ENCODE measurements at places on chromosomes 11 and 22. TPM values are rescaled to one million over a fixed set of nuclear protein-coding genes. Genes with fewer than 3 reads are reported as not detected.

- H3K27ac ChIP-seq, result no peak overlapping the region
- DNase-seq, result no peak
- no peak overlapping the region for H3K4me3 ChIP-seq
Measured at GRCh38 chr22:38035530-38035885, 21.7 kb upstream of the PICK1 start.

DNA sequence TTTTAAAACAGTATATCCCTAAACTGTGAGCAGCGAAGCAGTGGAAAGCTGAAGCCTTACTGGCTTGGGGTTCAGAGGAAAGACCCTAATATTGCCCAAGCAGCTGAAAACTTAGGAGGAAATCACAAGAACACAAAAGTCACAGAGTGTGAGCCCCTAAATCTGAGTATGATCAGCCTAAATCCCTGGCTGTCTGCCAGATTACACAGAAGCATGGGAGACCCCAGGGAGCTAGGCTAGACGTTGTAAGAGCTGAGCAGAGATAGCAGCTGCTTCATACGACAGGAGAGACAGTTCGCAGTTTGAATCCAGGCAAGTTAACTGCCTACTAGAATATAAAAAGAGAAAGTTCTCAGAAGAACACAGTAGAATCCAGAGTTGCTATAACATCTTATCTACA lies 81.2 kb downstream of the PACS1 start:
- H3K36me3 ChIP-seq, result peaks cover 11% of the 10 kb centered on the region
- H3K27ac ChIP-seq, result no peak overlapping the region
- H3K4me1 ChIP-seq, result peaks cover 6% of the 10 kb centered on the region
- H3K4me3 ChIP-seq, result no peak overlapping the region
- DNase-seq, result no peak

C1QTNF6 gene
- total RNA-seq, result 17.1 TPM

- H3K4me3 ChIP-seq, result no peak overlapping the region
- H3K4me1 ChIP-seq, result peaks cover 9% of the 10 kb centered on the region
- H3K36me3 ChIP-seq, result peaks cover 10% of the 10 kb centered on the region
- no peaks in the 10 kb centered on the region for H3K27me3 ChIP-seq
- H3K27ac ChIP-seq, result no peak overlapping the region
- peak; percentile 81 for DNase-seq
Measured at GRCh38 chr11:45852018-45852711, 4.9 kb downstream of the CRY2 start.

FAR1 gene
- total RNA-seq, result 98.8 TPM

DNA sequence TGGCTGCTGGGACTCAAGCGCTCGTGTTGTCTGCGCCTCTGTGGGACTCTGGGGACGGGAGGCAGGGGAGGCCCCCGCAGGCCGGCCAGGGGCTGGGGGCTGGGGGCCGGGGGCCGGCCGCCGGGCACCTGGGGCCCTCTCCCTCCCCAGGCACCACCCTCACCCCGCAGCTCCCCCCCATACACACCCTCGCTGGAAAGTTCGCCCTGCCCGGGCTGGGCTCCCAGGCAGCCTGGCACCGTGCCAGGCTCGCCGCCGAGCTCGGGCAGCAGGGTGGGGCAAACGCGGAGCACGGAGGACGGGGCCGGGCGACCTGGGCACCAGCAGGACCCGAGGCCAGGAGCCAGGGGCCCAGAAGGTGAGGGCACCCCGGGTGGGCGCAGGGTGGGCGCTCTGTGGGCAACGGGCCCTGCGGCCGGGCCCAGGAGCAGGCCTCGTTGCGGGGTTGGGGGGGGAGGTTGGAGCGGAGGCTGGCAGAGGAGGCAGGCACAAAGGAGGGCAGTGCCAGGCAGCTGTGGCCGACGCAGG lies 76.7 kb upstream of the WNT7B start:
- no peak overlapping the region for H3K4me3 ChIP-seq
- no peaks in the 10 kb centered on the region for H3K36me3 ChIP-seq
- H3K27ac ChIP-seq, result no peak overlapping the region
- peaks cover 6% of the 10 kb centered on the region for H3K27me3 ChIP-seq
- H3K4me1 ChIP-seq, result no peaks in the 10 kb centered on the region

DNA sequence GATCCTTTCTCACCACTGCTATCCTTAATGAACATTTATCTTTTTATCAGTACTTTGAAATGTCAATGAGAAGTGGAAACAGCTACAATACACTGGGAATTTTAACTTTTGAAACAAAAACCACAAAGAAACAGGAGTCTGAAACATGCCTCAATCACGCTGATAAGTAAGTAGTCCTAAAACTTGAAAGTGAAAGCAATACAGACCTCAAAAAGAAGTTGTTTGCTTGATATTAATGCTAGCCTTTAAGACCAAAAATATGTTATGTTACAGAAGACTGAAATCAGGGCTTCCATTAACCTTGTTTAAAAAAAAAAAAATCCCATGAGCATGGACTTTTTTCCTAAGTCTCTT lies 21.3 kb downstream of the PHF21A start:
- no peak for DNase-seq
- H3K4me1 ChIP-seq, result no peaks in the 10 kb centered on the region
- no peaks in the 10 kb centered on the region for H3K36me3 ChIP-seq
- H3K4me3 ChIP-seq, result no peak overlapping the region
- no peak overlapping the region for H3K27ac ChIP-seq

DNA sequence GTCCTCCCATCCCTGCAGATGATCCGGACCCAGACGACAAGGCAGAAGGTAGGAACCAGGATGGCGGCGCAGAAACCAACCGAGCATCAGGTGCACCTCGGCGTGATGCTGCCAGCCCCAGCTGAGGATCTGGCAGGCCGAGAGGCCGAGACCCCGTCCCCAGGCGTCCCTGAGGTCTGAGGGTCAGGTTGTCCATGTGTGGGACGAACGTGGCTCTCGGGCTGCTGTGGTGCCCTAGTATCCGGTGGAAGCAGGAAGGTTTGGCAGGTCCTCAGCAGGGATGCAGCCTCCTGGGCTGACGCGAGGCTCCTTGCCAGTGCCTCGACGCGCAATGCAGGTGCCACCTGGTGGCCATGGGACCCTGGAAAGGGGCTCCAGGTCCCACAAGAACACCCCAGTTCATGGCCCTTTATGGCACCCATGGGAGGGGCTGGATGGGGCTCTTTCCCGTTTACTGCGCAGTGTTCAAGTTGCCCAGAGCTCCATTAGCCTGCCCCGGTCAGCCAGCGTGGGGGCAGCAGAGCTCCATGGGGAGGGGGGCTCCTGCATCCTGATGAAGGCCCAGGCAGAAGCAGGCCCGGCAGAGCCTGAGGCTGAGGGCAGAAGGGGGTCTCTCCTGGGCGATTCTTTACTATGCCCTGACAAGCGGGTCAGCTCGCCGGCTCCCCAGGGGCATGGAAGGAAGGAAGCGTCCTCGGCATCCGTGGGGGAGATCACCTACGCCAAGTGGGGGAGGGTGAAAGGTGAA lies 129.9 kb downstream of the CTTN start:
- no peak for DNase-seq
- H3K4me3 ChIP-seq, result no peak overlapping the region
- H3K27ac ChIP-seq, result no peak overlapping the region
- no peaks in the 10 kb centered on the region for H3K27me3 ChIP-seq
- no peaks in the 10 kb centered on the region for H3K36me3 ChIP-seq

DNA sequence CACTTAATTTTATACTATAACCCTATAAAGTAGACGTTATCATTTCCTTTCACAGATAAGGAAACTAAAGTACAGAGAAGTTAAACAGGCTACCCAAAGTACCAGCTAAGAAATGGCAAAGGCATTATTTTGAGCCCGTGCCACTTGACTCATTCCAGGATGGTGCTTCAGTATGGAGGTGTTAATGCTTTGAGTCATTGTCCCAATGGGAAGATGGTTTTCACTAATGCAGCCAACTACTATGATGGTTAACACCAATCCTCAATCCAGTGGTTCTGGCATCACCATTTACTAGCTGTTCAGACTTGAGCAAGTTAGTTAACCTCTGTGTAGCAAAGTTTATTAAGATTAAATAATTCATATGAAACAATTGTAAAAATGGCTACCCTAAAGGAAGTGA lies 123.1 kb upstream of the SLC5A12 start:
- H3K27me3 ChIP-seq, result no peaks in the 10 kb centered on the region
- no peak overlapping the region for H3K27ac ChIP-seq
- no peak for DNase-seq
- no peaks in the 10 kb centered on the region for H3K4me1 ChIP-seq

GRCh38 chr22:22878801-22879674 lies 8.6 kb upstream of the IGLL5 start:
- H3K4me1 ChIP-seq, result no peaks in the 10 kb centered on the region
- no peak overlapping the region for H3K27ac ChIP-seq
- H3K4me3 ChIP-seq, result no peak overlapping the region
- DNase-seq, result peak; percentile 48
- H3K27me3 ChIP-seq, result peaks cover 16% of the 10 kb centered on the region
- H3K36me3 ChIP-seq, result no peaks in the 10 kb centered on the region

CCDC34 gene
- total RNA-seq, result 36.5 TPM

DNA sequence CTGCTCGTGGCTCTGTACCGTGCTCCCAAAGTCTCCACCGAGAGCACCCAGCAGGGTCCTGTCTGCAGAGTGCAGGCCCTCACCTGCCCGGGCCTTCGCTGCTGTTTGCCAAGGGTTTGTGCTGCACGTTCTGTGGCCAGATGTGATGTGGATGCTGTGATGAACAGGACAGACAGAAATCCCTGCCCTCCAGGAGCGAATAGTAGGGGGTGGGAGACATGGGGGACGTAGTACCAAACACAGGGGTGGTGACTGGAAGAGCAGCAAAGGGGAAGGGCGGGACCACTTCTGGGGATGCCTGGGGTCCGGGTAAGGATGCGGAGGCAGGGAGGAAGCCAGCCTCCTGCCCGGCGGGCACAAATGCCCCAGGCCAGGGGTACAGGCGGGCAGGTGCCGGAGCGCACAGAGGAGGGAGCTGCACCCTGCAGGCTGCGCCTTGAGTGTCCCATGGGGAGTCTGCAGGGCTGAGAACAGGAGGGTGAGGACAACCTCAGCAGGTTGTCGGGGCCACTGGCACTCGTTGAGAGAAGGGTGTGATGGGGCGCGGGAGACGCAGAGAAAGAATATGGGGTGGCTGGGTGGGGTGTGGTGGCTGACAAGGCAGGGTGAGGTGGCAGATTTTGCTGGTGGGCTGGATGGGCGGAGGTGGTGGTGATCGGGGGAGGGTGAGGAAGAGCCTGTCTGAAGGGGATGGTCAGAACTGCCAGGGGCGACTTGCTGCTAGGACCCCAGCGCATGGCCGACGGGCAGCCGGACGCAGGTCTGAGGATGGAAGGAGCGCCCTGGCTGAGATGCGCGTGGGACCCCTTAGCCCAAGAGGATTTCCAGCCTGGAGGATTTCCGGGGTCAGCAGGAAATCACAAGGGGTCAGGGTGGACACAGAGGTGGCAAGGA lies 16.3 kb upstream of the CTSD start:
- no peaks in the 10 kb centered on the region for H3K36me3 ChIP-seq
- no peak for DNase-seq
- no peaks in the 10 kb centered on the region for H3K4me1 ChIP-seq
- H3K4me3 ChIP-seq, result no peak overlapping the region
- no peak overlapping the region for H3K27ac ChIP-seq

- H3K27ac ChIP-seq, result no peak overlapping the region
- no peaks in the 10 kb centered on the region for H3K27me3 ChIP-seq
- DNase-seq, result no peak
- no peaks in the 10 kb centered on the region for H3K36me3 ChIP-seq
- no peaks in the 10 kb centered on the region for H3K4me1 ChIP-seq
- H3K4me3 ChIP-seq, result no peak overlapping the region
Measured at GRCh38 chr11:132024587-132025295, 654.3 kb downstream of the NTM start.

- peak; percentile 80 for DNase-seq
- H3K4me1 ChIP-seq, result peaks cover 11% of the 10 kb centered on the region
- H3K27me3 ChIP-seq, result no peaks in the 10 kb centered on the region
- no peaks in the 10 kb centered on the region for H3K36me3 ChIP-seq
Measured at GRCh38 chr11:119641983-119642745, 86.8 kb downstream of the NECTIN1 start.

DNA sequence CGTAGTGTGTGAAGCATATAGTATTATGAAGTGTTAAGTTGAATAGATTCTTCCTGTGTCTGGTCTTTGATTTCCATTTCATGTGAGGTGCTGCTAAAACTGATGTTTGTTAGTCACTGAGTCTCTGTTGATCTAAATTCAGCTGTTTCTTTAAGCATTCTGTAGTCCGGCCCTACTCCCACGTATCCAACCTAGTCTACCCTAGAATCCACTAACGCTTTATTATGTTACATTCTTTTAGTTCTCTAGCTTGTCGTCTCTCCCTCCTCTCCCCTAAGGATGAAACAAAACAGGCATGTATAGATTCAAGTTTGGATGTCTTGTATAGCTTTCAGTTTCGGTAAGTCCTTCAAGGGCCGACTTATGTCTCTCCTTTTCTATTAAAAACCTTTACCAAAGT lies 4.1 kb downstream of the WEE1 start:
- no peaks in the 10 kb centered on the region for H3K27me3 ChIP-seq
- peaks cover 67% of the 10 kb centered on the region for H3K36me3 ChIP-seq
- no peak overlapping the region for H3K27ac ChIP-seq
- H3K4me3 ChIP-seq, result peak overlapping the region; percentile 98
- H3K4me1 ChIP-seq, result peaks cover 3% of the 10 kb centered on the region

CALCB gene
- not detected for total RNA-seq

DNA sequence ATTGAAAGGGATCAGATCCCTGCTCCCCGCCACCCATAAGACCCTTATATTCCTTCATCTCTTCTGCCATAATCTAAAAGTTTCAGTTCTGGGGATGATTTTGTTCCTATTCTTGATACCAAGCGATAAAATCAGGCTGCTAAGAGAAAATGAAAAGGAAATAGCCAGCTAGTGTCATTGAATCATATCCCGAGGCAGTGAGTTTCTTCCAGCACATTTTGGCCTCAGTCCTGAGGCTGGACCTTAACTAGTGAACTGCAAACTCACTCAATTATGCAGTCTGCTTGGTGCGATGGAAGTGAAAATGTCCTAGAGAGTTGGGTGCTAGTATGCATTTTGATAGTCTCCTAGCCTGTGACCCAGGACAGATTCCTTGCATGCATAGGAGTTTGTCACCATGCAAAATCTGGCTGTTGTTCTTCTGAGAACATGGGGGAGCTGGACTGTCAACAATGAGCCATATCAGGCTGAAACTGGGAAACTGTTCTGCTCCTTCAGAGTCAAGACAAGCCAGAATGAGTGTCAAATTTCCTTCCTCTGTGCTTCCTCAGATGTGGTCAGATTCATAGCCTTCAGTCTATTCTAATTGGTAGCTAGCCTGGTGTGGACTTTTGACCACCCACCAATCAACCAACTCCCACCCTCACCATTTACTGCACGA lies 102.9 kb downstream of the CCDC81 start:
- no peak overlapping the region for H3K4me3 ChIP-seq
- no peak overlapping the region for H3K27ac ChIP-seq
- H3K27me3 ChIP-seq, result no peaks in the 10 kb centered on the region
- peaks cover 27% of the 10 kb centered on the region for H3K36me3 ChIP-seq
- no peaks in the 10 kb centered on the region for H3K4me1 ChIP-seq

CREB3L1 gene
- total RNA-seq, result 12.3 TPM

PPME1 gene
- 38.3 TPM for total RNA-seq

BDNF gene
- 0.36 TPM for total RNA-seq

SCGB1A1 gene
- total RNA-seq, result not detected

GRCh38 chr11:95375886-95376285 lies 144.9 kb upstream of the SESN3 start:
- no peak overlapping the region for H3K4me3 ChIP-seq
- H3K4me1 ChIP-seq, result peaks cover 2% of the 10 kb centered on the region
- no peaks in the 10 kb centered on the region for H3K27me3 ChIP-seq
- no peak overlapping the region for H3K27ac ChIP-seq

- no peaks in the 10 kb centered on the region for H3K36me3 ChIP-seq
- H3K4me3 ChIP-seq, result no peak overlapping the region
- H3K27me3 ChIP-seq, result no peaks in the 10 kb centered on the region
- H3K27ac ChIP-seq, result no peak overlapping the region
- H3K4me1 ChIP-seq, result no peaks in the 10 kb centered on the region
- no peak for DNase-seq
Measured at GRCh38 chr11:75715688-75716087, 1.9 kb upstream of the MOGAT2 start.

AQP11 gene
- 1.8 TPM for total RNA-seq

CATSPER1 gene
- total RNA-seq, result not detected

Measured in endodermal cell (in vitro differentiated cells).